Stimulated activated CD8-positive, alpha-beta memory T cell treated with anti-CD3 and anti-CD28 coated beads, Interleukin-4, amount 100 ng/mL, for 48 hours (primary cell): ENCODE measurements at places on chromosomes 2 and 18.
A peak's percentile ranks its signal among the peaks of the same experiment; 100 is the strongest.

DNA sequence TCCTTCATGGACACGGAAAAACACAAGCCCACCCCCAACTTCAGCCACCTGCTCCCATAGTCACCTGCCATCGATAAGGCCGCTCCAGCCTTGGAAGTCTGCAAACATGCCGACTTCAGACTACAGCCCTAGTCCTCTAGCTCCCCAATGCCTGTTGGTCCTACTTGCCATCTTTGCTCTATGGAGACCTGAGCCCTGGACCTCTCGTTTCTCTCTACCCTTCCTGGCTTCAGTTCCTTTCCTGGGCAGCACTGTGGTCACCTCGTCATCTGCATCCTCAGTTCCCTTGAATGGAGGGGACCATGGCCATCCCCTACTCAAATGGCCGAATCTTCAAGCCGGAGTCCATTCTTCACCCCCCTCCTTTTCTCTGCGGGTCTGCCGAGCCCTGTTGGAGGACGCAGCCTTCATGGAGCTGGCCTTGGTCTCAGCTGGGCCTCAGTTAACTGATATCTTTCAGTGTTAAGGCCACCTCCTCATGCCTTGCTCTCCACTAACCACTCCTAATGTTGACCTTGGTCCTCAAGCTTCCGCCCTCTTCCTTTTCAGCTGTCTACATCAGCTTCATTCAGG, 47.7 kb upstream of the GBX2 start:
- DNase-seq = no peak

GRCh38 chr2:143524119-143524553, 394.9 kb downstream of the ARHGAP15 start:
- DNase-seq = no peak

GRCh38 chr18:22047485-22047884, 121.9 kb upstream of the GATA6 start:
- DNase-seq = no peak

DNA sequence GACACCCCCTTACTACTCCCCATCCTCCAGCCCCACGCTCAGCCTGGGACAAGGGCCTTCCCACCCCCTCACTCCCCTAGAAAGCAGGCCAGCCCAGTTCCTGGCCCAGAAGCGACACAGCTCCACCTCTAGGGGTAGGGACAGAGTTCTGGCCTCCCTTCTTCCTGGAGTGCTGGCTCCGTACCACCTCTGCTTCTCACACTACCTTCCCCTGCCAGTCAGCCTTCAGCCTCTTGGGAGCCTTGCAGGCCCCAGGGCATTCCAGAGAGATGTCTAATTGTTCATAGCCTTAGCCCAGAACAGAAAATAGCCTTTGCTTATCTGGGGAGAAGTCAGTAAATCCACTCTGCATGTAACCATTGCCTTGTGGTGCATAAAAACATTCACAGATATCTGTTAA, 13.1 kb upstream of the CATIP start:
- no peak for DNase-seq

GRCh38 chr2:163338270-163338669, 397.5 kb downstream of the FIGN start:
- no peak for DNase-seq

- no peak for DNase-seq
Observed at GRCh38 chr2:30860726-30861125, 53.5 kb upstream of the CAPN13 start.

DNA sequence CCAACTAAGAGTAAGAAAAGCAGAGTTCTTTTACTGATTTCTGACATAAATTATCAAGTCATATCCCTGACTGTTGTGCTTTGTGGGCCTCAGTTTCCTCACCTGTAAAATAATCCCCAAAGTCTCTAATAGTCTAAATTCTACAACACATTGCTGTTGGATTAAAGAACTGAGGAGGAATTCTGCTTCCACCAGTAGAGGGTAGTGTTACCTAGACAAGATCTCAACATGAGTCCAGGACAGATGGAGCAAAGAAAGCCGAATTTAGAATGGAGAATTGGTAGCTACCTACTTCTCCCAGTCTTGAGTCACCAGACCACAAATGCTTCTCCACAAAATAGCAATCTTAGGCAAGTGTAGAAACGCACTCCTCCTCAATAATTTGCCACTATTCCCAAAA, 462.5 kb upstream of the FSHR start:
- DNase-seq = no peak

DNA sequence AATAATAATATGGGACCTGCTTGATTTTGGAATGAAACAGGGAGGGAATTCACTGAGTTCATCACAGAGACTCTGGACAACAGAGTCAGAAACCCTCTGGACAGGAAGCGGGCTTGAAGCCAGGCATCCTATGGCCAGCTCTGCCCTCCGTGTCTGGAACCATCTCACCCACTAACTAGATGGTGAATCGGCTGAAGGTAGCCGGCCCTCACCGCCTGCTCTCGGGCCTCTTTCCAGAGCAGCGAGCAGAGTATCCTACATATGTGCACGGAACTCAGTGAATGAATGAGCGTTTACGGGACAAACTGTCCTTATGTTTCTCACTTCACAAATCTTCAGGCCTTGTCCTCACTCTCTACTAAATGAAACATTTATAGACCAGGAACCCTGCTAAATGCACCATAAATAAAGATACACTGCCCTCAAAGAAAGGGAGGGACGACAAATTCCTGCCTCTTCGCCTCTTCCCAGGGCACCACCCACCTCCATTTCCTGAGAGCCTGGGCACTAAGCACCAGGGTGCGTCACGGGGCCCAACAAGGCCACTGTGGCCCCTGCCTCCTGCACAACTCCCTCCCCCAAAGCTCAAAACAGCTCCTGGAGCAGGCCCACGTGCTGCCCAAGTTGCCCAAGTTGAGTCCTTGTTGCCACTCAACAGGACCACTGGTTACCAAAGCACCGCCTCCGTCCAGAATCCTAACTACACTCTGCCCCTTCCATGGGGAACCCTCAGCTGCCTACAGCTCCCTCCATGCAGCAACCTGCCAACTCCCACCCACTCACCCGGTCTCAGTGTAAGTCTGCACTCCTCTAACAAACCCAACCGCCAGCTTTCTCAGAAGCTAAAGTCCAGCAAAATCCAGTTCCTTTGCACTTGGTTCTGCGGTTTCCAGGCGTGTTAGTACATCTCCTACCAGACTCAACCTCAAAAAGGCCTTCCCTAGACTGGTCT, 1.7 kb downstream of the TBC1D8 start:
- DNase-seq = no peak

DNA sequence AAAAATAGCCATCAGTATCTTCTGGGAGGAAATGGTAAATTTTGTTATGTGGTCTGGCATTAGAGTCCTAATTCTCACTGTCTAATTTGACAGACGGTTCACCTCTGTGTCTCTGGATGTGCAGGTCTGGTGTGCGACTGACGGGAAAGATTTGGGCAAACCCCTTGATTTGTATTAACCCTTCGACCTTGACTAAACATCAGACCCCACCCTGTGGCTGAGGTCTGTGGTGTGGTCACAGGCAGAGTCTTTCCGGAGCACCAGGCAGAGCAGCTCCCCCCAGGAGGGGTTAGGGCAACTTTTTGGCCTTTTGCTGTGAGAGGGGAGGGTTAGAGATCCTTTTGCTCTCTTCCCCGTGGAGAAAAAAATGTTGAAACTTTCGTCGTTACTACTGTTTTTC, 6.4 kb downstream of the TWIST2 start:
- DNase-seq = no peak

DNA sequence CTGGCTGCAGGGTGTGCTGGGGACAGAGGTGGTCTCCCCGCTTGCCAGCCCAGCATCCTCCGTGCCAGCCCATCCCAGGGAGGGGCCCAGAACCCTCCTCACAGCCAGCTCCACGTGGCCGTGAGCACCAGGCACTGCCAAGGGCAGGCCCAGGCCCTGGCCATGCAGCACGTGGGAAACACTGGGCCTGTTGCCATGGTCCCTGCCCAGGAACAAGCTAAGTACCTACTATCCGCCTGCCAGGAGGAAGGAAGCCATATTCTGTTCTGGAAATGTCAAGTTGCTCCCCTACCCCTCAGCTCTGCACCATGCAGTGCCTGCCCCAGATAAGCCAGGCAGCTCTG, 250.6 kb downstream of the CYP26B1 start:
- peak; percentile 8 for DNase-seq

DNA sequence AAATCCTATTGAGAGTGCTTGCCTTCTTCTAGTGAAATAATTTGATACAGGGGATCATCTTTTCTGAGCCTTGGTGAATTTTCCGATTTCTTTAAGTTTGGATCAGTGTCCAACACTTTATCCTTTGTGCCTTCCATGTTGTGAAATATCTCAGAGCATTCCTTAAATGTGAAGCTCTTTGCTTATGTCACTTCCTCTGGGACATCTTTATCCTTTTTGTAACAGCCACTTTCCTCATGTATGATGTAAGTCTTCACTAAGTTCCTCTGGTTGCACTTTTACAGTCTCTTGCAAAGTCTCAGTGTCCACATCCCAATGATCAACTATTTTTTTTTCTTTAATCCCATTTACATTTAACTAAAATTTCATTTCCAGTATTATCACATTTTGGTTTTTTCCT, 254.2 kb downstream of the EN1 start:
- DNase-seq = no peak

GRCh38 chr2:15517793-15518192, 43.3 kb downstream of the NBAS start:
- no peak for DNase-seq

- no peak for DNase-seq
Observed at GRCh38 chr18:9987345-9987744, 73.5 kb downstream of the VAPA start.
